Right lobe of liver (tissue), 6 donors: ENCODE measurements at places on chromosomes 4 and X. TPM values are rescaled to one million over a fixed set of nuclear protein-coding genes. Genes with fewer than 3 reads are reported as not detected.

Gene MUC7
- total RNA-seq, result not detected

Gene CNOT6L
- total RNA-seq, result 25.4 TPM

Gene THOC2
- 25.4 TPM for total RNA-seq

Gene ERAS
- not detected for total RNA-seq

DNA sequence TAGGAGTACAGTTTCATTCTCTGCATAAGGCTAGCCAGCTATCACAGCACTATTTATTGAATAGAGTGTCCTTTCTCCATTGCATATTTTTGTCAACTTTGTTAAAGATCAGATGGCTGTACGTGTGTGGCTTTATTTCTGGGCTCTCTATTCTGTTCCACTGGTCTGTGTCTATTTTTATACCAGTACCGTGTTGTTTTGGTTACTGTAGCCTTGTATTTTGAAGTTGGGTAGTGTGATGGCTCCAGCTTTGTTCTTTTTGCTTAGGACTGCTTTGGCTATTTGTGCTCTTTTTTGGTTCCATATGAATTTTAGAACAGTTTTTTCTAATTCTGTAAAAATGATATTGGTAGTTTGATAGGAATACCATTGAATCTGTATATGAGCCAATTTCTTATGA, 182.1 kb upstream of the DIAPH2 start:
- no peak for DNase-seq
- no peak overlapping the region for H3K4me3 ChIP-seq
- no peaks in the 10 kb centered on the region for H3K36me3 ChIP-seq
- no peaks in the 10 kb centered on the region for H3K27me3 ChIP-seq
- no peak overlapping the region for H3K27ac ChIP-seq

- H3K27ac ChIP-seq, result no peak overlapping the region
- no peaks in the 10 kb centered on the region for H3K27me3 ChIP-seq
- H3K4me1 ChIP-seq, result no peaks in the 10 kb centered on the region
- no peaks in the 10 kb centered on the region for H3K36me3 ChIP-seq
- H3K4me3 ChIP-seq, result peak overlapping the region; percentile 52
- no peak for DNase-seq
These were observed 1.3 kb upstream of the EOLA2 start for GRCh38 chrX:149939655-149939904.

DNA sequence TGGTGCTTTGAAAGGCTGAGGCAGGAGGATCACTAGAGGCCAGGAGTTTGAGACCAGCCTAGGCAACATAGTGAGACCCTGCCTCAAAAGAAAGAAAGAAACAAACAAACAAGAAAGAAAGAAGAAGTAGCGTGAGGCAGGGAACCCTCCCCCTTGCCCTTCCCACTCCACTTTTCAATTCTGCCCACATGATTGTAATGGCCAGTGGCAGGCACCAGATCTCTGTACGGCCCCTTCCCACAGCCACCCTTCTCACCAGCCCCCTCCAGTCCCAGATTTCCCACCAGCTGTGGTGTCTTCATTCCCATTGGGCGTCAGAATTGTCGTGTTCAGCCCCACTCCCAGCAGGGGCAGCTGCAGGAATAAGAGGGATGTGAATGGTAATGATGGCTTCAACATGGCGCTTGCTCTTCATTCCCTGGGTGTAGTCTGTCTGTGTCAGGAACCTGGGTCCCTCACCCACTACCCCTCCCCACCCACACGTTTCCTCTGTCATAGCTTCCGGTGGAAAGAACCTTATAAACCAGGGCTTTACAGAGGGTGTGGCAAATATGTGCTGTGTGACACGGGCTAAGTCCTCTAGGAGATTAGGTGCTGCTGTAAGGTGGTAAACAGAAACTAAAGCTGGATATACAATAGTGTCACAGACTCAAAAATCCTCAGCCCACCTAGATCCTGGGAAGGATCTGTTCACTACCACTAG, at the start of gene IL2RG:
Gene IL2RG, minus strand, starts transcription at position 437 of the 703 bp plus-strand sequence. Its CDS starts 38 bp downstream, at position 399.
- no peak for DNase-seq
- no peak within 1 kb of the TSS for H3K27ac ChIP-seq
- no peaks in the 10 kb centered on the region for H3K27me3 ChIP-seq
- no peak within 1 kb of the TSS for H3K4me3 ChIP-seq

DNA sequence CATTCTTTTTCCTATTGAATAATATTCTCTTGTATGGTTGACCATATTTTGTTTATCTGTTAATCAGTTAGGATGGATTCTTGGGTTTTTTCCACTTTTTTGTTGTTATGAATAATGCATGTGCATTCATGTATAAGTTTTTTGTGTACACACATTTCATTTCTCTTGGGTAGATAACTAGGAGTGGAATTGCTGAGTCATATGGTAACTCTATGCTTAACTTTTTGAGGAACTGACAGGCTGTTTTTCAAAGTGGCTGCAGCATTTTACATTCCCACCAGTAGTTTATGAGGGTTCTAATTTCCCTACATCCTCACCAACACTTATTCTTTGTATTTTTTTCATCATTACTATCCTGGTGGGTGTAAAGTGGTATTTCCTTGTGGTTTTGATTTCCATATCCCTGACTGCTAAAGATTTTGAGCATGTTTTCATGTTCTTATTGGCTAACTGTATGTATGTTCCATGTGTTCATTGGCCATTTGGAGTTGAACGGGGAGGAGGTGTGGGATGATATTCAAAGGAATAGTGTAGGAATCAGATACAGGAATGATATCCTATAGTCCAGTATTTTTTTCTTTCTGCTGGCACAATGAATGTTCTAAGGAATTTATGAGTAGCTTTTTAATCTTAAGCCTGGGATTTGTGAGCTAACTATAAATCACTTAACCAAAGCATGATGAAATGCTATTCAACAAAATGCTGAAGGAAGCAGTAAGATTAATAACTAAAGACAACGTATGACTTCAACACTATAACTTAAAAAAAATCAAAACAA, 114.3 kb downstream of the AMELX start:
- no peak overlapping the region for H3K27ac ChIP-seq
- H3K27me3 ChIP-seq, result no peaks in the 10 kb centered on the region
- no peak overlapping the region for H3K4me3 ChIP-seq
- H3K36me3 ChIP-seq, result no peaks in the 10 kb centered on the region
- DNase-seq, result no peak
- H3K4me1 ChIP-seq, result no peaks in the 10 kb centered on the region

- no peaks in the 10 kb centered on the region for H3K27me3 ChIP-seq
- H3K36me3 ChIP-seq, result no peaks in the 10 kb centered on the region
- no peak overlapping the region for H3K27ac ChIP-seq
- DNase-seq, result no peak
- H3K4me1 ChIP-seq, result no peaks in the 10 kb centered on the region
- no peak overlapping the region for H3K4me3 ChIP-seq
These were observed 5.5 kb upstream of the S100P start for GRCh38 chr4:6687947-6688878.
